ENCODE measurements at places on chromosomes 4 and X.

DNA sequence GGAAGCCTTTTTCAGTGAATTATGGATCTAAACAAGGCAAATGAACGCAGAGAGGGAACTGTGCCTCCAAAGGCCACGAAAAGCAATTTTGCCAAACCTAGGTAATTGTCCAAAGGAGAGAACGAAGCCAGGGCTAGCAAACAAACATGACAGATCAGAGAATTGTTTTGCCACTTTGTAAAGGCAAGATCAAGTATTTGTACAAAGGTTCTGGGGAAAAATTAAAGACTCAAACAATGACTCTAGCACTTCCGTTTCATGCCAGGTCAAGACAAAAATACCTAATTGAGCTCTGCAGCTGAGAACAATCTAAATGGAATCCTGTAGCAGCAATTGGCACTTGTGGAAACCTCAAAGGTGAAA is 8.5 kb downstream of the RBM47 start:
- DNase-seq: no peak

DNA sequence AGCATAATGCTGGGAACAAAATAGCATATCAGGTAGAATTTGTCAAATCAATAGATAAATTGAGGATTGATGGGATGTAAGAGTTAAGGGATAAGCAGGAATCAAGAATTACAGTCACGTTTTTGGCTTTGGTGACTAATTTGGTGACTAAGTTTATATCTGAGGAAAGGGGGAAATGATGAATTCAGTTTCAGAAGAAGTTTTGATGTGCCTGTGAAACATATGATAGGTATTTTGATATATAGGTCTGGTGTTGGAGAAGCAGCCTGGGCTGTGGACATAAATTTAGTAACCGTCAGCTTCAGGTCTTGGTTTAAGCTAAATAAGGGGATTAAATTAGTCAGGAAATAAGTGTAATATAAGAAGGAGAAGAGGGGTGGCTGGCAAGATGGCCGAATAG is 79.0 kb upstream of the EDA2R start:
- peak; percentile 2 for DNase-seq

DNA sequence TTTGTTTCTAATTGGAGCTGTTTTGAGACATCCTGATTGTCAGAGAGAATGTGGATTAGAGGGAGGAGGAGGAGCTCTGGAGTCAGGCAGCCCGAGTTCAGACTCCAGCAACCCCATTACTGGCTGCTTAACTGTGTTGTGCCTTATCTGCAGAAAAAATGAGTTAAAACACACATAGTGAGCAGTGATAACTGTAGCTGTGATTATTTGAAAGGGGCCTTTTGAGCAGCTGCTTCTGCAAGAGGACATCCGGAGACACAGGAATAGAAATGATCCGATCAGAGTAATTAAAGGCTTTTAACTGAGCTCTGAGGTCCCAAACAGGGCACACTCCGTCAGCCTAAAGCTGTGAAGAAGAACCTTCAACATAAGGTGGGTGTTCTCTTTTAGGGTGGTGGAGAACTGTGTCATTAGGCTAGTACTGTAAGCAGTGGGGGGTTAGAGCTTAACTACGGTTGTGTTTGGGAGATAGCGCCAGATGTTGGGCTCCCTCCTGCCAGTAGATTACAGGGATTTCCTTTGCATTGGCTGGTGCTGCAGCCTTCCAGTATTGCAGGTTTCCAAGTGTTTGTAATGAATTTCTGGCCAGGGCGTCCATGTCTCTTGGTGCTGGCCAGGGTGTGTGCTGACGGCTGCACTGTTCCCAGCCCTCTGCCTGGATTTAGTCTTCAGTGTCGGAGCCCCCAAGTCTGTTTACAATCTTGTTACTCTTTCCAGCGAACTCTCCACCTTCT is 24.3 kb downstream of the ADD1 start:
- no peak for DNase-seq

DNA sequence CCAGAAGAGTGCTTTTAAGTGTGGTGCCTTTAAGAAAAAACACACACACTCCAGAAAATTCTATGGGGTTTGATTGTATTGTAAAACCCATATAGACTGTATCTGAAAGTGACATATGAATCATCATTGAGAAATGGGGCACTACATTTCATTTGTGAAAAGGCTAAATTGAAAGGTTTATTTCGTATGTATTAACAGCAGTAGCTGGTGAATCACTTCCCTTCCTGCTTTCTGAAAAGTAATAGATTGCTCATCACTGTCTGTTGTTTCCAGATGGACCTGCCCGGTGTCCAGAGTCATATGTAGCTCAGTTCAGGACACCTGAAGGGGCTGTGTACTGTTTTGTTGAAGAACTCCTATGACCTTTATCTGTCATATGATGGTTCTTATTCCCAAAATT is 28.1 kb upstream of the HPRT1 start:
- DNase-seq: peak; percentile 9

GRCh38 chr4:44160776-44161367 is 287.7 kb downstream of the KCTD8 start:
- DNase-seq: no peak

GRCh38 chr4:177051473-177052060 is 258.1 kb upstream of the NEIL3 start:
- DNase-seq: no peak

GRCh38 chrX:22095286-22095685 is 63.2 kb downstream of the PHEX start:
- DNase-seq: no peak

GRCh38 chrX:31555506-31555905 is 483.7 kb upstream of the FTHL17 start:
- no peak for DNase-seq

DNA sequence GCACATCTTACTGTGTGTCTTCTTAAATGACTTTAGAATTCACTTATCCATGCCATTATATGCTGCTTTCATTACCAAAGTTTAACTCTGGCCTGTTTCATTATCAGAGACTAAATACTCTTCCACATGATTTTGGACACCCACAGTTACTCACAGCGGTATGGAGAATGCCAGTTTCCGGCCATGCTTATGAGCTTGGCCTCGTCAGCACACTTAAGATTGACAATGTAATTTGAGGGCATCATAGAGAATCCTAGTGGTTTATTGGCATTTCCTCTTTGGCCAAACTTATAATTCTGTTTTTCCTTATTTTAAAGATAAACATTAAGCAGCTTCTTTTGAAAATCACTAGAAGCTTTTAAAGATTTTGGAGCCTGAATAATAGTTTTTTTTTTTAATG is 104.5 kb downstream of the IRF2 start:
- no peak for DNase-seq

DNA sequence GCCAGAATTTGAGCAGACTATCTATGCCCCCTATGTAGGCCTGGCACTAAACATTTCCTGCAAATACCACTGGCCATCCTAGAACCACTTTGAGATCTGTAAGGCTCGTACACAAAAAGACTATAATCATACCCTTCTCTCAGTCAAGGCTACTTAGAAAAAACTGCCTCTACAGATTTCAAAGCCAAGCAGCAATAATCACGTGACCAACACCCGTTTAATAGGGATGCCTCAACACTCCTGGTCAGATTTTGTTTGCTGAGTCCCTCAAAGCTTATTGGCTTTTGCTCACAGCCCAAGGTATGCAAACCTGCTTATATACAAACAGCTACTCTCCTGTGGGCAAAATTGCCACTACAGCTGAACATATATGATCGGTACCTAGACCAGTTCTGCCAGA is 897 bp downstream of the COX7B2 start:
- no peak for DNase-seq

DNA sequence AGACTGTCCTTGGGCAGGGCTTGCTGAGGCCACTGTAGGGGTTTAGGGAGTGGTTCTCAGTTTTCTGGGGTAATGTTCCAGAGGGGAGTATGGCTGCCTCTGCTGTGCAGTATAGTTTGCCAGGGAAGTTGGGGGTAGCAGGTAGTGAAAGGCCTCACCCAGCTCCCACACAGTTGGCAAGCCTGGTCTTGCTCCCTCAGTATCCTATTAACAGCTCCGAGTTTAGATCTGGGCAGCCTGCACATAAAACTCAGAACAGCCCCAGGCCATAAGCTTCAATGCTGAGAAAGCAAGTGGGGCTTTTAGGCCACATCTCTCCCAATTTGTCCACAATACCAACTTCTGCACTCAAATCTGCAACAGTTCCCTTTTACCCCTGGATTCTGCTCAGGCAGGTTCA is 205.2 kb downstream of the GALNTL6 start:
- DNase-seq: no peak

DNA sequence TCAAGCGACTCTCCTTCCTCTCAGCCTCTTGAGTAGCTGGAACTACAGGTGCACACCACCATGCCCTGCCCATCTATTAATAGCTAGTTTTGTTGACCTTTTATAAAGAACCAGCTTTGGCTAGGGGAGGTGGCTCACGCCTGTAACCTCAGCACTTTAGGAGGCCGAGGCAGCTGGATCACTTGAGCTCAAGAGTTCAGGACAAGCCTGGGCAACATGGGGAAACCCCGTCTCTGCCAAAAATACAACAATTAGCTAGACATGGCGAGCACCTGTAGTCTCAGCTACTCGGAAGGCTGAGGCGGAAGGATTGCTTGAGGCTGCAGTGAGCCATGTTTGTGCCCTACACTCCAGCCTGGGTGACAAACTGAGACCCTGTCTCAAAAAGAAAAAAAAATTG is 2.7 kb downstream of the TKTL1 start:
- no peak for DNase-seq

- DNase-seq: no peak
Measured at GRCh38 chrX:44225667-44226066, 117.8 kb downstream of the EFHC2 start.

DNA sequence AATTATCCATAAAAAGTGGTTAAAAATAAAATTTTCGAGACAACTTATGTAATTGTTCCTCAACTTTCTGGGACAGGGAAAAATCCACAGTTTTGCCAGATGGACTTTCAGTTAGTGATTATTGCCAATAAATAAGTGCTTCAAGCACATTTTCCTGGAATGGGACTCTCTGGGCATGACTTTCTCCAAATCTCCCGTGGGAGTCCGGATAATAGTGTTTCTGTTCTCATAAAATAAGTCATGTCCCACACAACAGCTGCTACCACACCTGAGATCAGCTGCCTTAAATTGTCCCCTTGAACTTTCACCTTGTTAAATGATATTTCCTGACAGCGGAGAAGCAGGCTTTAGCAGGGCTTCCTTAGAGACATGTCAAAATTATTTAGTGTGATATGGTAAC is 133.4 kb upstream of the NAP1L5 start:
- DNase-seq: no peak

GRCh38 chr4:99052902-99053301 is 35.7 kb downstream of the ADH5 start:
- DNase-seq: no peak

DNA sequence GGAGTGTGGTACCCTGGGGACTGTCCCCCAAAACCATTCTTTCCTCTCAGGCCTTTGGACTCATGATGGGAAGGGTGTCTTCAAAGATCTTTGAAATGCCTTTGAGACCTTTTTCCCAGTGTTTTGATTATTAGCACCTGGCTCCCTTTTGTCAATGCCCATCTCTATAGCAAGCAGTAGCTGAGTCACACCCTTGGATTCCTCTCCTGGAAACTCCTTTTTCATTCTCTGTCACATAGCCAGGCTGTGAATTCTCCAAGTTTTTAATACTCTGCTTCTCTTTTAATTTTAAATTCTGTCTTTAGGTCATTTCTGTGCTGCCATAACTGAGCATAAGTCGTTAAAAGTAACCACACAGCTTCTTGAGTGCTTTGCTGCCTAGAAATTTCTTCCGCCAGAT is 29.7 kb downstream of the IL21 start:
- DNase-seq: no peak

GRCh38 chrX:71454222-71454621 is 78.7 kb upstream of the OGT start:
- no peak for DNase-seq

- DNase-seq: no peak
Measured at GRCh38 chrX:67619253-67619652, 75.4 kb downstream of the AR start.

DNA sequence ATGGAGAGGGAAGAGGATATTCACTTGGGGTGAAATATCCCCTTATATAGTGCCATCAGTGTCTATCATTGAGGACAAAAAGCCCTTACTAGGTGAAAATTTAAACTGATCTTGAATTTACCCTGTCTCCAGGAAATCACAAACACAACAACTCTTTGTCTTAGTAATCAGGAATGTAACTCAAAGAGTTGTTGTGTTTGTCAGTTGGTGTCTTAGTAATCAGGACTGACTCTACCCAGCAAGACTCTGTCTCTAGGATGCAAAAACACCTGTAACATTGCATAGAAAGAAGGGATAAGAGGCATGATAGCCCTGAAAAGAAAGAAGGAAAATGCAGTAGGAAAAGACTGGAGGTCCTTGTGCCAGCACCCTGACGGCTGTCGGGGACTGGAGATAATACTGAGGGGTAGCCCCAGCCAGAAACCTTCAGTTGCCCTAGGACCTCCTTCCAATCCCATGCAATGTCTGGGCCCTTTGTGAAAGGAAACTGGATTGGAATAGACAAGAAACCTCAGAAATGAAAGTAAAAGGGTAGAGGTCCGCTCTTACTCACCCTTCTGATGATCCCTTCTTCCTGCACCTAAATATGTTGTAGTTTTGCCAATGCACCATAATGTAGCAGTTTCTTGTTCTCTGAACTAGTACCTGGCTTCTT is 45.3 kb downstream of the HMGB2 start:
- DNase-seq: peak; percentile 35

GRCh38 chr4:87055311-87055710 is 120.5 kb downstream of the AFF1 start:
- no peak for DNase-seq

DNA sequence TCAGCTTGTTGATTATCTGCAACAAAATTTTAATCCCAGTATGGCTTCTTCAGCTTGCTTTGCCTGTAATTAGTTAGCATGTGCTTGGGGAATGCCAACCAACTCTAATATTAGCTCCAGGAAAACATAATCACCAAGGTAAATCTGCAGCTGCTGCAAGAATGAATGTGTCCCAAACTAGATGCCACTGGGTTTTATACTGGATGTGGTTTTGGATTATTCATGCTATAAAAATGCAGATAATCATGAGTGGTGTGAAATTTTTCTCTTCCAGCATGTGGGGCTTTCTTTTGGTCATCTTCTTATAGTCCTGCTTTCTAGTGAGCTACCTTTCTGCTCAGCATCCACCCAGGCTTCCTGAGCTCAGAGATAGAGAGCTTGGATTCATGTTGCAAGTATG is 295.9 kb upstream of the CASK start:
- DNase-seq: peak; percentile 9

DNA sequence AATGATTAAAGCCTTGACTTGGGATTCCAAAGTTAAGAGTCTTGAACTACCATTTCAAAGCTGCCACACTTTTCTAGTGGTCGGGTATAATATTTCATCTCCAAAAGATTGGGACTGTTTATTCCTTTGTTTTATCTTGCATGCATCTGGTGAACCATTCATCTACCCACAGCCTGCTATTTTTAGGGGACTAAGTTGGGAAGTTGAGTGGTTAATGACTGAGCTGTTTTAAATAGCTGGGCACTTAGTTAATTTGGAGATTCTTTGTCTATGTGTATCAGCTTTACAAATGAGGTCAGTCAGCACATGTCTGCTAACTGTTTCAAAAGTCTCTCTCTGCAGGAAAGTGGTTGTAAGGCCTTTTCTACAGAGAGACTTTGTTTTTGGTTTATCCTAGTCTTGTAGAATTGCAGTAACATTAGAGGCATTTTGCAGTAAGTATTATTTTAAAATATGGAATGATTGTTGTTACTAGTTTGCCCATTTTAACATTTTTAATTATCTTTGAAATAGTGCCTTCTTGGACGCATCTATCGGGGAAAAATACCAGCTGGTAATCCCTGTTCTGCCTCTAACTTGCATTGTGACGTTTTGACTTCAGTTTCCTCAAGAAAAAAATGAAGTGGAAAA is 8.2 kb downstream of the BMP2K start:
- no peak for DNase-seq

- no peak for DNase-seq
Measured at GRCh38 chrX:150572206-150572605, 3.8 kb downstream of the MTM1 start.

Data from NCI-H226 (cell line).